ENCODE measurements at places on chromosomes 6 and 20. TPM values are rescaled to one million over a fixed set of nuclear protein-coding genes. Genes with fewer than 3 reads are reported as not detected.
A peak's percentile ranks its signal among the peaks of the same experiment; 100 is the strongest.

DNA sequence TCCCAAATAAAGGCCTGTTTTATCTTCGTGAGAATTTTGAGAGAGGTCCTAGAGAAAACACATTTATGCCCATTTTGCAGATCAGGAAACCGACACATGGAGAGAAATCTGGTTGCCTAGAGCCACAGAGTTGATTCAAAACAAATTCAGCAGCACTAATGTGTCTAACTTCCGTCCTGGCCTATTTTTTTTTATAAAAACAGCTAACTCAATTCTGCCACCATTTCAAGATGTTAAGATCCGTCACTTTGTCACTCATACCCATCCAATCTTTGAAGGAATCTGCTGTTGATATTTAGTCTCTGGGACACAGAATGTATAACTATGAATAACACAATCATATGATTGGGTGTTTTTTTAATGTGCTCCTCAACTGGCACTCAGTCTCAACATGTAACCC is 611.1 kb upstream of the ARID1B start:
- DNase-seq: no peak

GRCh38 chr6:26414281-26414680 is 12.2 kb downstream of the BTN3A1 start:
- no peak for DNase-seq

- DNase-seq: no peak
These were observed 179.5 kb downstream of the ADAT2 start for GRCh38 chr6:143271024-143271423.

- DNase-seq: no peak
These were observed 200.9 kb downstream of the NFATC2 start for GRCh38 chr20:51341581-51341980.

GRCh38 chr6:75609639-75610590 is 8.2 kb downstream of the SENP6 start:
- DNase-seq: no peak

DNA sequence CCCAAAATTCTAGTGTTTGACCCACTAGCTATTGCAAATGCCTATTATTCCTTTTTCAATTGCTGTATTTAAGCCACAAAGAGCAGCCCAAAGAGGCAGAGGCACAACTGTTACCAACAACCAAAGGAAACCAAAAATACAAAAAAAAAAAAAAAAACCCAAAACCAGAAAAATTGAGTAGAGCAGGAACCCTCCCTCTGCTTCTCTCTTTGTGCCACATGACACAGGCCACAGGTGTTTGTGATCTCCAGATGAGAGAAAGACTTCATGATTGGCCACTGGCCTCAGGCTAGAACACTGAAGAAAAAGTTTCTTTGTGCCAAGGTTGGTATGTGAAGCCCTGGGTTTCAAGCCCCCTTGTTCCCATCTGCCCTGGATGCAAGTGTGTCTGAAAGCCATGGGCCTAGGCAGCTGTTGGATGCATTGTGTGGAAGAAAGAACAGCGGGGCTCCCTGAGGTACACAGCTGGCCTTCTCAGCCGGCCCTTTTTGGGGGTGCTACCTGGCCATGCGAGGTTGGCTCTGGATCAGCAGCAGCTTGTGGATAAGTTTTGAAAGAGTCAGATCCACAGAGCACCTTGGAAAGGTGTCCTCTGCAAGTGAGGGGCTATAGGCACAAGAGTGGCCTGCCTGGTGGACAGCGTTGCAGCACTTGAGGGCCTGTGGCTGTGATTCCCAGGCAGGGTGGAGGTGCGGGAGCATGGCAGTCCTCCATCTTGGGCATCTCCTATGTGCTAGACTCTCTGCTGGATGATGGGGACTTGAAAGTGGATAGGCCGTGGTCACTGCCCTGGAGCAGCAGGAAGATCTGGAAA is 204.5 kb downstream of the ZDHHC14 start:
- no peak for DNase-seq

GRCh38 chr6:113960795-113961194 is 10.2 kb downstream of the HDAC2 start:
- no peak for DNase-seq

DNA sequence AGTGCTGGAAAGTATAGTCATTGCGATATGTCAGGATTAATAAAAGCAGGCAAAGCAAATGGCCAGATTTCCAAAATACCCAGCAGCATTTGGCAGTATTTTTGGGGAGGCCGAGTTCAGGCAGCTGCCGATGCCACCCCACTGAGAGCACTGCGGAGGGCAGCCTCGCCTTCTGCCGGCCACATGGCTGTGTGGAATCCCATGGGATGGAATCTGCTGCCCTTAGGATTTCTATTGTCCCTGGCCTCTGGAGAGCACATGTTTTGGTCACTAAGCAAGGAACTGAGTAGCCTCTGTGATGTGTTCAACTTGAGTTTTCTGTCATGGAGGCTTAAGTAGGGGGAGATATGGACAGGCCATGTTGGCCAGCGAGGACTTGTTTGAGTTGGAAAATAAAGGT is 123.0 kb downstream of the FARS2 start:
- no peak for DNase-seq

- DNase-seq: no peak
These were observed 32.5 kb upstream of the TMEM244 start for GRCh38 chr6:129893640-129894039.

GRCh38 chr20:19802492-19803158 is 44.6 kb downstream of the RIN2 start:
- no peak for DNase-seq

DNA sequence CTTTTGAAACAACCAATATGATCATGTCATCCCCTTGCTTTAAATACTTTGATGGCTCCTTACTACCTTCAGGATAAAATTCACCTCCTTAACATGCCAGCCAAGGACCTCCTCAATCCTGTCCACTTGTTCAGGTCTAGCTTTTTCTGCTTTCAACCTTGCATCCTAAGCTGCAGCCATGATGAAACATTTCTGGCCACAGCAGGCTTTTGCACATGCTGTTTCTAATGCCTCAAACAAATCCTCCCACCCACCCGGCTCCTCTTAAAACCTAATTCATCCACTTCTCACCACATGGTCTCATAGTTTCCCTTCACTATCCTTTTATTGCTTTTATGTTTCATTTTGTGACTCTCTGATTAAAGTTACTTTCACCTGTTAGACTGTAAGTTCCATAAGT is 124.6 kb downstream of the MYB start:
- no peak for DNase-seq

DNA sequence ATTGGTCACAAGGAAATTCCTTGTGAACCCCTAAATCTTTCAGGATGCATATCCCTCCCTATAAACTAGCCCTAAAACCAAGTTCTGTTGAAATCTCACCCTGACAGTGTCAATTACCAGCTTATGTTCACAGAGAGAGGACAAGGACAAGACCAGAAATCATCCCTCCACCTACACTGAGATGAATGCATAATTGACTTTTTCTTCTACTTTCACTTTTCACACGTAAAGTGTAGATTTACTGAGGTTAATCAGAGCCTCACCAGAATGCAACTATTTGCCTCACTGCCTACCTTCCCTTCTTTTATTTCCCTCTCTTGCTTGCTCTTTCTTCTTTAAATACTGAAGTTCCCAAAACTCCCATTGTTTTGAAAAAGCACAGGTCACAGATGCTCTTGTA is 15.3 kb upstream of the NKAIN2 start:
- no peak for DNase-seq

DNA sequence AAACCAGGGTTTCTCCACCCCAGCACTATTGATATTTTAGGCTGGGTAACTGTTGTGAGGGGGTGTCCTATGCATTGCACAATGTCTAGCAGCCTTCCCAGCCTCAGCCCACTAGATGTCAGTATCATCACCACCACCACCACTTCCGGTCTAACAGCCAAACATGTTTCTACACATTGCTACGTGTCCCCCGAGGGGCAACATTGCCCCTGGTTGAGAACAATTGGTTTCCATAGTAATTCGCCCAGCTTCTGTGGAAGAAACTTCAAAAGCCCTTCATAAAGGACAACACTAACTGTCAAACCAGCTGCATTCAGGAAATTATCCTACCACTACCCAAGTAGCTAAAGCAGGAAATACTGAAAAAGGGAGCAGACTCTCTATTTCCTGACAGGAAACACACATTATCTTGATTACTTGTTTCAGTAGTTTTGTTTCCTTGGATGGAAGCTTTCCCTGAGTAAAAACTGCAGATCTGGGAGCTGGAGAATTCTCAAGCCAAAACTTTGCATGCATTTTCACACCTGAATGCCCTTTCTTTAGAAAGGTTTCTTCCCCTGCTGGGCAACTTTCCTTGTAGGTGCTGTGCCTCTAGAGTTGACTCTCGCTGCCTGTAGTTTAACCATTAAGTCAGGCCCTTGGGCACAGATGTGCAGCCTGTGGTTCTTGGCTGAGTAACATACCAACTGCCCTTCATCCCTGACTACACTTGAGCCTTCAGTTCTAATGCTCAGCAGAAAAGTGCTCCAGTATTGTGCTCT is 23.6 kb downstream of the PKHD1 start:
- DNase-seq: peak; percentile 15

GRCh38 chr6:150646228-150646627 is 46.5 kb downstream of the PLEKHG1 start:
- no peak for DNase-seq

DNA sequence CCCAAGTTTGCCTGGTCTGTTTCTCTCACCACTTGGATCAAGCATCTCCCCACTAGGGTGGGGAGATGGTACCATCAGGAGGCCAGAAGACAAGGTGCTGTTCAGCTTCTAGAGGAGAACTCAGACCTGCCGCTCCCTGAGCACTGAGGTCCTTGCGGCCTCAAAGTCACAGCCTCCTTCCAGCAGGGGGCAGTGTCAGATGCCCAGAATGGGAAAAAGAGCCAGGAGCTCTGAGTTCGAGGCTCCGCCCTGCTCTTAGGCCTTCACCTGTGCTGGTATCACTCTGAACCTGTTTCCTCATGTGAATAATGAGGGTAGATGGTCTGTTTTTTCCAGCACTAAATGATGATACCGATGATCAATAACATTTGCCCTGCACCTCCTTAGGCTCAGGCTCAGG is 68.7 kb downstream of the TOX2 start:
- no peak for DNase-seq

GRCh38 chr6:106135911-106136571 is 49.9 kb downstream of the PRDM1 start:
- DNase-seq: no peak

DNA sequence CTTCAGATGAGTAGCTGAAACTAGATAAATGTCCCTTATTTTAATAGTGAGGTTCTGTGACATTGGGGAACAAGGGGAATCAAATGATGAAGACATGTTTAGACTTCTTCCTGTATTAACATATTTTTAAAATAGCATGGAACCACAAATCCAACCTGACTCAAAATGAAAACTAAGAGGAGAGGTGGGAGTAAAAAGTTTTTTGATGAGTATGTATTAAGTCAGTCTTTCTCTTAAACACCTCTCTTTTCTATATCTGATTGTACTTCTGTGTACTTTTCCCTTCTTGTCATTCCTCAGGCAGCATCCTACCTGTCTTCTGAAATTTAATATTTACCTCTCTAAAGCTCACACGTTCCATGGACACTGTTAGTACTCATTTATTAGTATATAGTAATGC is 8.7 kb upstream of the SDHAF4 start:
- DNase-seq: no peak

DNA sequence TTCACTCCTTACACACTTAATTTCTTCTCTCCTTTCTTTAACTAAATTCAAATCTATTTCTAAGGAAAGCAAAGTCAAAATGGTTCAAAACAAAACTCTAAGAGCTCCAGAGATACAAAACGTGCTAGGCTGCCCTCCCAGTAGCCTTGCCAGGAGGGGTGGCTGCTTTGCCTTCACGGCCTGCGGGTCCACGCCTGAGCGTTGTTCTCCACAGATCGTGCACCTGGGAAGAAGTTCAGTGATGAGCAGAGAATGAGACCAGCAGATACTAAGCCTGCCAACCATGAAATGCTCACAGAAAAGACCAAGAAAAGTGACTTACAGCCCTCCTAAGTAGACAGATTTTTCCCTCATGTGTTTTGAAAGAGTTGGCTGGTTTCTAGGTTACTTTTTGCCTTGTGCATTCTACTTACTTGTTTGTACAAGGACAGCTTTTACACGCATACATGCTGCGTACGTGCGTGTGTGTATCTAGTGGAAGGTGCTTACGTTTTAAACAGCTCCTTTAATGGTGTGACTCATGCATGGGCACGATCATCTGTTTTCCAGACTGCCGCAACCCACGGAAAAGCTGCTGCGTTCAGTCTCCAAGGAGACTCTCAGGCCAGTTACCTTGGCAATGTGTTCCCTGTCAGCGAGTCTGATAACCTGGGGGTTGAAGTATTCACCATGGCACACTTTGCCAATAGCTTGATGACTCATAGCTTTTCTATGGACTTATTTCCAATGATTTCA is 32.4 kb upstream of the PBOV1 start:
- no peak for DNase-seq

GRCh38 chr6:161882196-161882765 is 608.4 kb upstream of the AGPAT4 start:
- no peak for DNase-seq

DNA sequence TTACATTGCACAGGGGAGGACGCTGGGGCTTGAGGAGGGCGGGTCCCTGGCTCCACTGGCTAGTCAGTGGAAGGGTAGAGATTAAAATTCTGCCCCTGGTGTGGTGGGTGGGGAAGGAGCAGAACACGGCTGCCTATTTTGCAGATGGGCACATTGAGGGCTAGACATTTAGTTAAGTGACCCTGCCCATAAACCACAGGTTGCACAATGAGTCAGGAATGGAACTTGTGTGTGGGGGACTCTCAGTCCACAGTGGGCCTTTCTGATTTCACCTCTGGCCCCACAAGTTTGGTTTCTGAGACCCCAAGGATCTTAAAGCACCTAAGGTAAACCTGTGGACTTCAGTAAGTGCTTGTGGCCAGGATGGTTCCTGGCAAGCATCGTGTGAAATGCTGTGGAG is 22.0 kb upstream of the CCDC167 start:
- DNase-seq: no peak

The CCN5 gene
- not detected for total RNA-seq

The B3GALT4 gene
- total RNA-seq: 13.0 TPM

The IMPG1 gene
- total RNA-seq: not detected

The C4B gene
- total RNA-seq: 2.2 TPM

The RBPJL gene
- not detected for total RNA-seq

The SIRPA gene
- 0.86 TPM for total RNA-seq

The SIM1 gene
- total RNA-seq: not detected

The TOX2 gene
- 2.2 TPM for total RNA-seq

The ELOVL2 gene
- not detected for total RNA-seq

The HLA-DQA1 gene
- 18.2 TPM for total RNA-seq

The FAXC gene
- total RNA-seq: not detected

The ECT2L gene
- total RNA-seq: not detected

The GNMT gene
- total RNA-seq: 0.97 TPM

The PNLDC1 gene
- 1.2 TPM for total RNA-seq
